ENCODE measurements at places on chromosomes 6 and 20. TPM values are rescaled to one million over a fixed set of nuclear protein-coding genes. Genes with fewer than 3 reads are reported as not detected.
A peak's percentile ranks its signal among the peaks of the same experiment; 100 is the strongest.

- peak; percentile 63 for DNase-seq
Observed at GRCh38 chr20:63025534-63026331, 19.0 kb upstream of the BHLHE23 start.

DNA sequence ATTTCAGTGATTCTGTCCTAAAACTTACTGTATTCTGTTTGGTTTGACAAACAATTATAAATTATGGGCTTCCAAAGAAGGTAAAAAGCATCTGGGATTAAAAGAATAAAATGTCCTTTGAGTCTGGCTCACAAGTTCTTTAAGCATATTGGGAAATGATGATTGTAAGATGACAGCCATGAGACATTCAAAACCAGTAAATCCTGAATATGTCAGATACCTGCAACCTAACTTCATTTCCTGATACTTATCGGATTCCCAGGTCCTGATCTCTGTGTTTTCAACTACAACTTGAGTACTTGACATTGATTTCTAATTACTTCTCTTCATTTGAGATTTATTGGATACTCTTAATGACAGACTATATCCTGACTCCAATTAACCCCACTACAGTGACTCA is 446.6 kb downstream of the GRIK2 start:
- DNase-seq, result no peak

DNA sequence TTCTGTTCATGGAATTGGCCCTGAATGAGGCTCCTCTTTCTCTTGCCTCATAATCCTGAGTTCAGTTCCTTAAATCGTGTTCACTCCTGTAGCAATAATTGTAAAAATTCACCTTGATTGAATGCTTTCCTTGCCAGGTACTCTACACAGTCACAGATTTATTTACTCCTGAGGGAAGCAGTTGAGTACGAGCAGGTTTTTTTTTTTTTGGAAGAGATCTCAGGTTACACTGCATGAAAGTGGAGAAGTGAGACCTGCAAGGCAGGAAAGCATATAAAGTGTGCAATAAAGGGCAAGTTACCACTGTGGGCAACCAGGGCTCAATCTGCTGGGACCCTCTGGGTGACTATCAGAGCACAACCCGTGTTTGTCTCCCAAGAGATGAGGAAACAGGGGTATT is 93.0 kb upstream of the DOK5 start:
- no peak for DNase-seq

DNA sequence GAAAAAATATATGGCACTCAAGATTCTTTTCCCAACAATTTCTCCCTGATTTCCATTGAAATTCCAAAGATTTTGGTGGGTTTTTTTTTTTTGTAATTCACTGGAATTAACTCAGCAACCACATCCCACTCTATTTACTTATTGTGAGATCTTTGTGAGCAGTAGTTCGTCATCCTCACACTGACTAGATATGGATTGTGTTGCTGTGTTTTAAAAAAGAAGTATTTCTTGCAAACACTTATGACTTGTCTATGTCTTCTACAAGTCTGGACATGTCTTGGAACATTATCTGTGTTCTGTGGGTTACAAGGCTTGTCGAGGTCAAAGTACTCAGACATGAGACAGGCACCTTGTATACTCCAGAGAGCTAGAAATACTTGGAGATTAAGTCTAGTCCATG is 7.3 kb upstream of the TENT5A start:
- DNase-seq, result no peak

GRCh38 chr20:32252189-32252588 is 25.3 kb upstream of the KIF3B start:
- no peak for DNase-seq

- DNase-seq, result no peak
Observed at GRCh38 chr20:31870726-31871617, 538 bp downstream of the TTLL9 start.

GRCh38 chr6:109521080-109521479 is 38.1 kb upstream of the ZBTB24 start:
- no peak for DNase-seq

DNA sequence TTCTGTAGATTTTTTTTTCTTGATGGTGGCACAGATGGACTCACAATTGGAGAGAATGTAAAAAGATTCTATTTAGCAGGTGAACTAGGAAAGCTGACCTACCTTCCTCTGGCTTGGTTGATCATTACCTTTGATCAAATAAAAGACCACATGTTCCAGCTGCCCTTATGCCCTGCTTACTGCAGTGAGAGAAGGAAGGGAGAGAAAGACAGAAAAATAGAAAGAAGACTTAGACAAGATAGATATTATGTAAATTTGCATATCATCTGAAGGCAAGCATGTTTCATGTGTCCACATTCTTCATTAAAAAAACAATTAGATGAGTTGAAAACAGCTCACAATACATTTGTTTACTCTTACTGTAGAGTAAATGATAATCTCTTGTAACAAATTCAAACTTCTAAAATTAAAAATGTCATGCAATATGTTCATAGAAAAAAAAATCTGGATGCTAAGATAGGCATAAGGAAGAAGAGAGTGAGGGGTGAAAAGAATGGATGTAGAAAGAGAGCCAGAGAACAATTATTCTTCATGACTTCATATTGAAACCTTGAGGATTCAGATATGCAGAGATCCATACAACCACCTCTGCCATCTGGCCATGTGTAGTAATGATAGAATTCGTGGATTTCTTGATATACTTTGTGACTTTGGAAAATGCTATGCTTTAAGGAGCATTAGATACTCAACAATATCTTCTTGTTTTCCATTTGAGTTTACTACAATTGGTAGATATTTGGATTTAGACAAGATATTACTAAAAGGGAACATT is 71.7 kb downstream of the RFX6 start:
- DNase-seq, result no peak

GRCh38 chr6:96841345-96841744 is 4.1 kb upstream of the GPR63 start:
- DNase-seq, result no peak

- DNase-seq, result no peak
Observed at GRCh38 chr20:11041396-11041795, 367.6 kb upstream of the JAG1 start.

DNA sequence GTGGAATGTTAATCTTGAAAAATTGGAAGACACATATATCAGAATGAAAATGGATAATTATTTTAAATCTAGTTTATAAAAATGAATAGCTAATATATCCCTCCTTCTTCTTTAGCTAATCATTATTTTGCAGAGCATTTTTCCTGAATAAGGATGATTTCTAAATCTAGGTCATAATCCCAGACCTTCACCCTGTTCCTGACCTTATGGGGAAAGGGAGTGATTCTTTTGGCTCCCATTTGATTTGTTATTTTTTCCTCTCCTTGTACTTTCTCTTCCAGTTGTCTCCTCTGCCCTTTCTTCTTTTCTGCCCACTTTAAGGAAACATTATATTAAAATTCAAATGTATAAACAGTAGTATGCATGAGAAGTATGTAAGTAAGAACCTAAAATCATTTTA is 190.1 kb downstream of the MTFR2 start:
- DNase-seq, result no peak

GRCh38 chr6:39196673-39197091 is 32.6 kb downstream of the KCNK5 start:
- no peak for DNase-seq

- DNase-seq, result no peak
Observed at GRCh38 chr6:158798311-158798710, 20.9 kb downstream of the EZR start.

DNA sequence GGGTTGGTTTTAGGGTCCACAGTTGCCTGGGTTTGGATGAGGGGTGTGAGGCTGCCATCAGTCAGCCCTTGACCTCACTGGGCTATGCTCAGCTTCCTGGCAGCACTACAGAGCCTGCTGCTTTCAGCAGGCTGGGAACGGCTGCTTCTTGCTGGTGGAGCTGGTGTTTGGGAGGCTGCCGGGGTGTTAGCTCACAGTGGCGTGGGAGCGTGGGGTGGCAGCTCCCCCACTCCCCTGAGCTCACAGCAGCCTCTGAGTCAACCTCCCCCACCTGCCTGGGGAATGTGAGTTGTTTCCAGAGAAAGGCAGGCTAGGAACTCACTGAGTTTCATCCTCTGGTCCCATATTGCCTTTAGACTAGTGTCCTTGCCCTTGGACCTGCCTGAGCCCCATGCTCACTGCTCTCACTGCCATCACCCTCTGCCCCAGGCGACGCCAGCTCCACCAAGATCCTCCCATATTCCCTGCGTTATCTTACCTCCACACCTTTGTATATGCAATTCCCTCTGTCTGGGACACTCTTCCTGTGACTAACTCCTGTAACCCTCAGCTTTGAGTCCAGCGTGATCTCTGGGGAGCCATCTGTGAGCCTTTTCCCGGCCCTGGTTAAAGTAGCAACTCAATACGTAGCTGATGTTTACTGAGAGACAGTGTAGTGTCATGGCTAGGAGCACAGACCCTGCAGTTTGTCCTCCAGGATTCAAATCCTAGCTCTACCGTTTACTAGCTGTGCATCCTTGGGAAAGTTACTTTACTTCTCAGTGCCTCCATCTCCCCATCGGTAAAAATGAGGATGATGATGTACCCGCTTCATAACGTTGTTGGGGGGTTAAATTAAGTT is 34.8 kb downstream of the PPP1R16B start:
- DNase-seq, result no peak

- no peak for DNase-seq
Observed at GRCh38 chr20:51003753-51004152, 19.2 kb downstream of the KCNG1 start.

DNA sequence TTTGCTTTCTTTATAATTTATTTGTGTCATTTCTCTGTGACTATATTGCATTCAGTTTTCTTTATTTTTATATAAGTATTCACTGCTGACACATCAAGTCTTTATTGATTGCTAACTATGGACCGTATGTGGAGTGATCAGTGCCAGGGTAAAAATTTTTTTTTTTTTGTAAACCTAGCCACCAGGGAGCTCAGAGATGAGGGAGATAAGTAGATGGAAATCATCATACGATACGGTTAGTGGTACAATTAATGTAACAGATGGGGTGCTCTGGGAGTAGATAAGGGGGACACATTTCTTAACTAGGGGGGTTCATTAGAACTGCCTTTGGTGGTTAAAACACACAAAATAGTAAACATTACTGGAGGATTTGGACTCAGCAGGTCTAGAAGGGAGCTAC is 68.3 kb downstream of the AFDN start:
- DNase-seq, result no peak

GRCh38 chr20:63095718-63096654 is 89.2 kb upstream of the BHLHE23 start:
- no peak for DNase-seq

- no peak for DNase-seq
Observed at GRCh38 chr20:58731192-58731591, 38.6 kb downstream of the NPEPL1 start.

DNA sequence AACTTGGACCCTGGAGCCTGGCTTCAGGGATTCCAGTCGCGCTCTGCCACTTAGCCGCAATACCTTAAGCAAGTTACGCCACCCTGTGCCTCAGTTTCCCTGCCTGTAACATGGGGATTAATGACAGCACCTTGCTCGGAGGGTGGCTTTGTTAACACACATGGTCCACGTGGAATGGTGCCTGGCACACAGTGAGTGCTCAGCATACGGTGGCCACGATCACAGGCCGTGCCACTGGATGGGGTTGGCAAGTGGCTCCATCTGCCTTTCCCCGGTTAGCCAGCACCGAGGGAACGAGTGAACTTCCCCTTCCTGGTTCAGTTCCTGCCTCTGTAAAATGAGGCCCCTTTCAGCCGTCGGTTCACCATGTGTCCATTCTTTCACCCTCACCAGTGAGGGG is 17.2 kb downstream of the C6orf132 start:
- DNase-seq, result no peak

GRCh38 chr6:158290040-158290439 is 22.2 kb upstream of the TULP4 start:
- DNase-seq, result no peak

DNA sequence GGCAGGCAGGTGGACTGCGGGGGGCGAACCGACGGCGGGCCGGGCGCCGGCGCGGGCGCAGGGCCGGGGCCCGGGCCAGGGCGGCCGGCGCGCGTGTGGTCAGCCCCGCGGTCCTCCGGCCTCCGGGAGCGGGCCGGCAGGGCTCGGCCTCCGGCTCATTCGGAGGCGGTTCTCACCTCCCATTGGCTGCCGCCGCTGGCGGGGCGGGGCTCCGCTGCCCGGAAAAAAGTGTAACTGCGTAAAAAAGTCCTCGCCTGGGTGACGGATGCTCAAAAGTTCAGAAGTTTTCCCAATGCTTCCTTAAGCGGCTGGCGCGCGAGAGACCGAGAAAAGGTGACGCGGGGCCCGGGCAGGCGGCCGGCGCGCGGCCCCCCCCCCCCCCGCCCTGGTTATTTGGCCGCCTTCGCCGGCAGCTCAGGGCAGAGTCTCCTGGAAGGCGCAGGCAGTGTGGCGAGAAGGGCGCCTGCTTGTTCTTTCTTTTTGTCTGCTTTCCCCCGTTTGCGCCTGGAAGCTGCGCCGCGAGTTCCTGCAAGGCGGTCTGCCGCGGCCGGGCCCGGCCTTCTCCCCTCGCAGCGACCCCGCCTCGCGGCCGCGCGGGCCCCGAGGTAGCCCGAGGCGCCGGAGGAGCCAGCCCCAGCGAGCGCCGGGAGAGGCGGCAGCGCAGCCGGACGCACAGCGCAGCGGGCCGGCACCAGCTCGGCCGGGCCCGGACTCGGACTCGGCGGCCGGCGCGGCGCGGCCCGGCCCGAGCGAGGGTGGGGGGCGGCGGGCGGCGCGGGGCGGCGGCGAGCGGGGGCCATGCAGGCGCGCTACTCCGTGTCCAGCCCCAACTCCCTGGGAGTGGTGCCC is at the start of gene FOXC1:
FOXC1 (plus strand) TSS at position 268 of the 849 bp plus-strand sequence; CDS start at position 799, 531 bp downstream.
- DNase-seq, result peak; percentile 39

- no peak for DNase-seq
Observed at GRCh38 chr20:62353289-62354030, 13.7 kb downstream of the LAMA5 start.

- DNase-seq, result no peak
Observed at GRCh38 chr6:2194643-2195042, 50.8 kb downstream of the GMDS start.

GRCh38 chr6:32970413-32971241 is 2.2 kb downstream of the BRD2 start:
- peak; percentile 77 for DNase-seq

DNA sequence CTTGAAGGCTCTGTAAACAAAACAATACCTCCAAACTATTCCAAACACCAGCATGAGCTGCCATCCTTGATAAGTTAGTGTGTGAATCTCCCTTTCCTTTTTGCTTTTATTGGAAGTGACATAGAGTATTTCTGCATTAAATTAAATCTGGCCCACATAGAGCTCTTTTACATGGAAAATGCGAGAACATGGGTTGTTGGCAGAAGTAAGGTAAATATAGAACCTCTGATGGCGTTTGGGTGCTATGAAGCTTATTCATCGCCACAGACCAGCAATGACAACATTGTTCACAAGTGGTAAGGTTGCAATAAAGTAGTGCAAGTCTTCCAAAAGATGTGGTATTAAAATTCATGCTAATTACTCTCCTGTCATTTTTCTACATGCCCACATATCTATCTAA is 445.8 kb upstream of the JAG1 start:
- no peak for DNase-seq

MYO6 gene
- 35.8 TPM for total RNA-seq

PDYN gene
- total RNA-seq, result 0.45 TPM

FUCA2 gene
- total RNA-seq, result 14.2 TPM

STXBP5 gene
- 51.9 TPM for total RNA-seq

COL20A1 gene
- 2.7 TPM for total RNA-seq

CENPW gene
- 8.6 TPM for total RNA-seq

DTD1 gene
- total RNA-seq, result 48.3 TPM

VWA7 gene
- 0.36 TPM for total RNA-seq

DSN1 gene
- total RNA-seq, result 10.2 TPM

PAX1 gene
- total RNA-seq, result not detected

LTA gene
- not detected for total RNA-seq

RSPH4A gene
- 4.4 TPM for total RNA-seq

DSP gene
- total RNA-seq, result 9.9 TPM

MMP24 gene
- total RNA-seq, result 50.1 TPM

TCP11 gene
- total RNA-seq, result not detected

TP53TG5 gene
- not detected for total RNA-seq

HSPA1L gene
- total RNA-seq, result 4.2 TPM

GPX5 gene
- not detected for total RNA-seq

MYB gene
- 9.0 TPM for total RNA-seq

SLC16A10 gene
- 12.1 TPM for total RNA-seq

All from cerebellum (tissue), 4 donors.